GM23248 (cell line): ENCODE measurements at places on chromosomes 13 and 19. TPM values are rescaled to one million over a fixed set of nuclear protein-coding genes. Genes with fewer than 3 reads are reported as not detected.
A peak's percentile ranks its signal among the peaks of the same experiment; 100 is the strongest.

DNA sequence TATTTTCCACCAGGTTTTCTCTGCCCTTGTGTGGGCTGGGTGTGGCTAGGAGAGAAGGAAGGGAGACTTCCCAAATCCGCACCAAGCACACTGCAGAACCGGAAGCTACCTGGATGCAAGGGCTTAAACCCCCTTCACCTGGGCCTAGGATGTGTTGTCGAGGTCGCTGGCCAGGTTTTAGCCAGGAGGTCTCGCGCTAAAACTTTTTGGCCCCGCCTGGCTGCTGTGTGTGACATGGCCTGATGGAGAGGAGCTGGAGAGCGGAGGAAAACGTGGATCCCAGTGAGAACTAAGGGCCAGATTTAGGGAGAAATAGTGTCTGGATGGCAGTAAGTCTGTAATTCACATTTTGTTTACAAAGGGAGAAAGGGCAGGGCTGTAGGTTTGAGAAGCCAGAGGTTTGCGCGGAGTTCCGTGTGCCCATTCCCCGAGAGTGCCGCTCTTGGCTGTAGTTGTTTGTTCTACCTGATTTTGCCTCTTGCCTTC lies 3.1 kb upstream of the TSHZ3 start:
- H3K27me3 ChIP-seq: no peaks in the 10 kb centered on the region
- peaks cover 6% of the 10 kb centered on the region for H3K4me1 ChIP-seq
- no peak overlapping the region for H3K27ac ChIP-seq
- DNase-seq: no peak
- no peaks in the 10 kb centered on the region for H3K36me3 ChIP-seq

DNA sequence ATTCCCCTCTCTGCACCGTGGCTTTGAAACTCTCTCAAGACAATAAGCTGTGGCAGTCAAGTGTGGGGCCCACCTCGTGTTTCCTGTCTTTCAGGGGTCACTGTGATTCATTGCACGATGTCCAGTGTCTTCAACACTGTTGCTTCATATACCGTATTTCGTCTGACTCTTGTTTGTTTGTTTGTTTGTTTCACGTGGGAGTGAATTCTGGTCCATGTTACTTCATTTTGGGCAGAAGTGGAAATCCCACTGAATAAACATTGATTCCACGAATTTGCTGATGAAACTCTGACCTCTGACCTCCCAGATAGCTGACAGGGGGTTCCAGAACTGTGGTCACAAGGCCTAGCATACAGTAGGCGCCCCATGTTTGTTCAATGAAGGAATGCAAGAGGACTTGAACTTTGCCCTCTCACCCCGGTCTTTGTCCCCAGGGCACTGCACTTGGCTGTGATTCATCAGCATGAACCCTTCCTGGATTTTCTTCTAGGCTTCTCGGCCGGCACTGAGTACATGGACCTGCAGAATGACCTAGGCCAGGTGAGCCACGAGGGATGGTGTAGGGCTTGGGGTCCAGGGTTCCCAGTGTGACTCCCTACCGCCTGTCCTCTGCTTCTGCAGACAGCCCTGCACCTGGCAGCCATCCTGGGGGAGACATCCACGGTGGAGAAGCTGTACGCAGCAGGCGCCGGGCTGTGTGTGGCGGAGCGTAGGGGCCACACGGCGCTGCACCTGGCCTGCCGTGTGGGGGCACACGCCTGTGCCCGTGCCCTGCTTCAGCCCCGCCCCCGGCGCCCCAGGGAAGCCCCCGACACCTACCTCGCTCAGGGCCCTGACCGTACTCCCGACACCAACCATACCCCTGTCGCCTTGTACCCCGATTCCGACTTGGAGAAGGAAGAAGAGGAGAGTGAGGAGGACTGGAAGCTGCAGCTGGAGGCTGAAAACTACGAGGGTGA lies 5.1 kb downstream of the NFKBIB start:
- peaks cover 7% of the 10 kb centered on the region; the same call in 1 of the 2 replicates for H3K4me1 ChIP-seq
- no peak overlapping the region for H3K4me3 ChIP-seq
- no peak overlapping the region for H3K27ac ChIP-seq
- no peak for DNase-seq

HNRNPA1L2 gene
- 1.2 and 1.9 TPM in 2 replicates for total RNA-seq

- peaks cover 17% of the 10 kb centered on the region; the same call in 1 of the 2 replicates for H3K27me3 ChIP-seq
- H3K4me3 ChIP-seq: peak overlapping the region; percentile 53
- H3K27ac ChIP-seq: no peak overlapping the region
These were observed 714 bp downstream of the PLPP2 start for GRCh38 chr19:290372-291005.

DENND1C gene
- total RNA-seq: not detected in 2 replicates

- H3K27ac ChIP-seq: no peak overlapping the region
- H3K36me3 ChIP-seq: 0 out of 2 replicates have a peak, but pooled peaks cover 6% of the 10 kb centered on the region
- H3K4me3 ChIP-seq: peak overlapping the region; percentile 95
- 0 out of 2 replicates have a peak, but pooled peaks cover 7% of the 10 kb centered on the region for H3K4me1 ChIP-seq
- no peak for DNase-seq
- H3K27me3 ChIP-seq: no peaks in the 10 kb centered on the region
These were observed 1.3 kb downstream of the ZNF607 start for GRCh38 chr19:37718304-37718703.

DNA sequence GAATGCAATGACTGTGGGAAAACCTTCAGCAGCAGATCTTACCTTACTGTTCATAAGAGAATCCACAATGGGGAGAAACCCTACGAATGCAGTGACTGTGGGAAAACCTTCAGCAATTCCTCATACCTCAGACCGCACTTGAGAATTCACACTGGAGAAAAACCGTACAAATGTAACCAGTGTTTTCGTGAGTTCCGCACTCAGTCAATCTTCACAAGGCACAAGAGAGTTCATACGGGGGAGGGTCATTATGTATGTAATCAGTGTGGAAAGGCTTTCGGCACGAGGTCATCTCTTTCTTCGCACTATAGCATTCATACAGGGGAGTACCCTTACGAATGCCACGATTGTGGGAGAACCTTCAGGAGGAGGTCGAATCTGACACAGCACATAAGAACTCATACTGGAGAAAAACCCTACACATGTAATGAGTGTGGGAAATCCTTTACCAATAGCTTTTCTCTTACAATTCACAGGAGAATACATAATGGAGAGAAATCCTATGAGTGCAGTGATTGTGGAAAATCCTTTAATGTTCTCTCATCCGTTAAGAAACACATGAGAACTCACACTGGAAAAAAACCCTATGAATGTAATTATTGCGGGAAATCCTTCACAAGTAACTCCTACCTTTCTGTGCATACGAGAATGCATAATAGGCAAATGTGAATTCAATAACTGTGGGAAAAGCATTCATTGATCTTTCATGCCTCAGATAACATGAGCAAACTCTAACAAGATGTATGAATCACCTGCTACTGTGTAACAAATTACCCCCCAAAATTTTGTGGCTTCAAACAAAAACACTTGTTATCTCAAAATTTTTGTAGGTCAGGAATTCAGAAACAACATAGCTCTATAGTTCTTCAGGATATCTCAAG lies 13.8 kb downstream of the ZNF557 start:
- H3K4me1 ChIP-seq: no peaks in the 10 kb centered on the region

DNA sequence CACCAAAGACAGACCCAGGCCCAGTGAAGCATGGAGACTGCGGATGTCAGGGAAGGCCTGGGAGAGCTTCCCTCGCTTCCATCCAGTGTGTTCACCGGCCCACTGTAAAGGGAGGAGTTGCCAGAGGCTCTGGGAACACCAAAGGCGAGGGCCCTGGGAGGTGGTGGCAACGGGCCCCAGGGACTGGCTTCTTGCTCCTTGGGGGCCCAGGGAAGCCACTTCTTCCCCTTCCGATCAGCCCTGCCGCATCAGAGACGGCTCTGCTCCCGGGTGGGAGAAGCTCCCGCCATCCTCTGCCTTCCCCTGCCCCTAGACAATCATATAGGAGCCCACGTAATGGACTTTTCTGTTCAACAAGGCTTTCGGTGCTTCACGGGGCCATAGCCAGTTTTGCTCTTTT lies 83.4 kb upstream of the GPR183 start:
- no peaks in the 10 kb centered on the region for H3K4me1 ChIP-seq
- no peaks in the 10 kb centered on the region for H3K27me3 ChIP-seq
- no peaks in the 10 kb centered on the region for H3K36me3 ChIP-seq
- no peak for DNase-seq
- no peak overlapping the region for H3K27ac ChIP-seq

DNA sequence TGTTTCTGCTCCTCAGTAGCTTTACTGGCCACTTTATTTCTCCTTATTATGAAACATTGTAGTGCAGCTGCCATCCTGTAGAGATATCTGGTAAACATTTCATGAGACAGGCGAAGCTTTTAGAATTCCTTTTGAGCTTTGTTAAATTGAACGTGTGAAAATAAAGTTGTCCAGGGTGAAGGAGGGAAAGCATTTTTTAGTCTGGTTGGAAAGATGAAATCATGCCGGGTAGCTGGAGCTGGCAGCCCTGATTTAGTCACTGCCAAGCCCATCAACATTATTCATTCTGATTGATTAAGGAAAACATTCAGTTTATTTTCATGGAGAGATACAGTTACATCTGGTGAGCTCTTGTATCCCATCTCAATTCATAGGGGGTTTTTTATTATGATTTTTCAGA lies 326.2 kb upstream of the GPC6 start:
- no peak overlapping the region for H3K27ac ChIP-seq
- no peak overlapping the region for H3K4me3 ChIP-seq
- H3K4me1 ChIP-seq: no peaks in the 10 kb centered on the region
- DNase-seq: no peak
- H3K36me3 ChIP-seq: no peaks in the 10 kb centered on the region

- H3K4me1 ChIP-seq: no peaks in the 10 kb centered on the region
- H3K36me3 ChIP-seq: no peaks in the 10 kb centered on the region
- H3K27me3 ChIP-seq: no peaks in the 10 kb centered on the region; the same call in 1 of the 2 replicates
- no peak overlapping the region for H3K4me3 ChIP-seq
- H3K27ac ChIP-seq: no peak overlapping the region
These were observed 5.6 kb downstream of the TEX29 start for GRCh38 chr13:111325941-111326620.
